ENCODE measurements at places on chromosomes 16 and 17.

- no peak for DNase-seq
Measured at GRCh38 chr16:80059836-80060235, 459.3 kb upstream of the MAF start.

DNA sequence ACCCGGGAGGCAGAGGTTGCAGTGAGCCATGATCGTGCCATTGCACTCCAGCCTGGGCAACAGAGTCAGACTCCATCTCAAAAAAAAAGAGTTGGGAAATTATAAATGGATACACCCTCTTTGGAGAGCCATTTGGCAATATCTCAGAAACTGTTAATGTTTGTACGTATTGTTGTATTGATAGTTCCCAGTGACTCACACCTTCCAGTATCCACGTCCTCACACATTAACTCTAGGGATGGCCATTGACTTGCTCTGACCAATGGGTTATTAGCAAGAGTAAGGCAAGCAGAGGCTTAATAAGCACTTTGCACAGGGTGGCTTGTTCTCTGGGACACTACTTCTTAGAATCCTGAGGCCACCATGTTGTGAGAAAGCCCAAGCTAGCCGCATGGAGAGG, 107.6 kb upstream of the LHX1 start:
- no peak for DNase-seq

GRCh38 chr16:15606518-15607220, 36.3 kb downstream of the MARF1 start:
- DNase-seq: no peak

- DNase-seq: peak; percentile 83
Measured at GRCh38 chr17:77528516-77529327, 388.0 kb downstream of the SEC14L1 start.

DNA sequence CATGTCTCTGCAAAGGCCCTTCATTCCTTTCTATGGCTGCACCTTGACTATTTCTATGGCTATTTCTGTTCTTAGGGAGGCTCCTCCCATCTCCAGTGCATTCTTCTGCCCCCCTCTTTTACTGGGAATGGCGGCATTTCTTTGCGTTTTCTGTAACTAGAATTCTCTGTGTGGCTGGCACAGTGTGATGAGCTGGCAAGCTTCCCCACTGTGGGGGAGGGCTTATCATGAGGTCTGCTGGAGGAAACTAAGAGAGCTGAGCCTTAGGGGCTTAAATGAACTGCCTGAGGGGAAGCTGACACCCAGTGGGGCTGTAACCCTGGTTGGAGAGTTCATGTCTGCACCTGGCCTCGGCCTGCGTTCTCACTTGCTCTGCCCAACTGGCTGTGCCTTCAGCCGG, 1.5 kb upstream of the CARD14 start:
- no peak for DNase-seq

Measured in NCI-H1694 treated with DMSO at 0.1 percent for 48 hours (cell line).